ENCODE measurements at places on chromosomes 3 and 15.

DNA sequence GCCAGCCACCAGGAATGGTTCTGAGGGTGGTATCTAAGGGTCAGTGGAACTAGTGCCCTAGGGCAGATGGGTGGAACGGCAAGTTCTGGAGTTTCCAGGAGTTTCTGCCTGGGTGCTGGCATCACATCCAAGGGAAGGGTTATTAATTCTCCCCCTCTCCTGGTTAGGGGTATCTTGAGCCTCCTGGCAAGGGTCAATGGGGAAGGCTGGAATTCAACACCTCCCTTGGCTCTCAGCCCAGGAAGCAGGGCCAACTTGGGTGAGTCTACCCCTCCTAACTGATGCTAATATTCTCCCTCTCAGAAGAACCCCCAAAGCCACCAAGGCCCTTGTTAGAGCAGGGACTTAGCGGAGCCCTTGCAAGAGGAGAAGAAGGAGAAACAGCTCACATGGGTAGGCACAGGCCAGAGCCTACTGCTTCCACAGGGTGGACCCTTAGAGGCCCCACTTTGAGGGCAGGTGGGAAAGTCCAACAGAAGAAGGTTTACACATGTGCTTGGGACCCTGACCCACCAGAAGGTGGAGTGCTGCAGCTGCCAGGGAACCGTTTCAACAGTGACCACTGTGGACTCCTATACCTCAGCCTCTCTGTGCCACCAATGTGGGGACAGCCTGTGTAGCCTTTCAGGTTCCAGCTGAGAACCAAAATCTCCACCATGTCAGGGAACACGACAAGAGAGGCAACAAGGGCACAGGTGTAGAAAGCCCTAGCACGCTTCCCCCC, 3.3 kb downstream of the TMEM115 start:
- no peak for DNase-seq

- no peak for DNase-seq
These were observed 61.9 kb downstream of the PTPN9 start for GRCh38 chr15:75517233-75517632.

DNA sequence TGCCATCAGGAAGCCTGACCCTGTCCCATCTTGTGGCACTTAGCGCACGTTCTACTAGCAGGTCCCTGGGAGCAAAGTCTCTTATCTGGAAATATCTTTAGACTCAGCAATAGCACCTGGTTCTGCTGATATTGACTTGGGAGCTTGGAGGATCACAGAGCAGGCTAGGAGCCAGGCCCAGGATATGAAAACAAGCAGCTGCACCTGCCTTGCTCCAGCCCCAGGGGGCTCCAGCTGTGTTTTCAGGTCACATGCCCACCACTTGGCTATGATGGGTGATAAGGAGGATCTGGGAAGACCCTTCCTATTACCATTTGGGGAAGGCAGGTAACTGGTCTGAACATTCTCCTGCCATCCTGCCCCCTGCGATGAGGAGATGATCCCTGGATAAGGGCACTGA, 87.8 kb downstream of the C3orf70 start:
- no peak for DNase-seq

DNA sequence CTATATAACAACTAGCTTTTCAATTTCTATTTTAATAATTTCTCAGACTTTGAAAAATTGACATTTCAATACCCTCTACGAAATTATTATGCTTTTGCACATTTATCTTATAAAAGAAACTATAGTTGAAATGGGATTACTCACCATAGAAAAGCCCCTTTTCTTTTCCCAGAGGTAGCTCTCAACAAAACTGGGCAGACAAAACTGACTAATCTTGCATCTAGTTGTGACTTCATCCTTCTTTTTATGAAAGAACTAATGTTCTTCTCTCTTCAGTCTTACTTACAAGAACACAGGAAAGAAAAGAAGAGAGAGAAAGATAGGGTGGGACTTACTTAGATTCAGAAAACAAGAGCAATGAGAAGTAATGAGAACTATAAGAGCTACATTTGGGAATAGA, 61.0 kb downstream of the GPR160 start:
- no peak for DNase-seq

GRCh38 chr15:67937153-67937761, 97.4 kb upstream of the RNU6-1 start:
- no peak for DNase-seq

DNA sequence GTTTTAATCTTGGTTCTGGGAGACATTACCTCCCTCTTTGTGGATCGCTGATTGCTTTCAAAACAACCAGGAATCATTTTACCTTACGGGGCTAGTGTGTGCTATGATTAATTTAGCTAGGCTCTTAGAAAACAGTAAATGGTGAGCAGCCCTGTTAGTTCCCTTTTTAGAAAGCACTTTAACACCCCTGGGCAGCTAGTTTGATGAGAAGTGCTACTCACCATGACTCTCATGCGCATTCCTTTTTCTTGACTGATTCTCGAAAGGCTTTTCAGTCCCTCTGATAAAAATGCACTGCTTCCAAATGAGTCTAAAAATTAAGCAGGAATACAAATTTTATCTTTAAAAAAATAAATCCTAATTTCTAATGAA, 75.3 kb upstream of the LEKR1 start:
- no peak for DNase-seq

DNA sequence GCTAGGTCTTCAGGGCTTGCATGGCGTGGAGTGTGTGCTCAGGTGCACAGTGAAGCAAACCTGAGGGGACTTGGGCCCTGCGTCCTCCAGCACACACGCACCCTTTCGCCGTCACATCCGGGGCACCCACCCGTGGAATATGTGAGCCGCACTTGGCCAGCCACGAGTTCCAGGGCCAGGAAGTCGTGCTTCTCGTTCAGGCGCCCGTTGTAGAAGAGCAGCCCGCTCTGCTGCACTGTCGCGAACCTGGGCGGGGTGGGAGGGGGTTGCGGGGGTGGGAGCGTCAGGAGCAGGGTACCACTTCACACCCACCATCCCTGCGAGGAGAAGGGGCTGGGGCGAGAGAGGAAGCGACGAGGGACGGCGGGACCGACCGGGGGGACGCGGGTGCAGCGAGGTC, 7.1 kb downstream of the CELSR3 start:
- DNase-seq = peak; percentile 56

- DNase-seq = no peak
These were observed 243.7 kb downstream of the UACA start for GRCh38 chr15:70519616-70520015.

DNA sequence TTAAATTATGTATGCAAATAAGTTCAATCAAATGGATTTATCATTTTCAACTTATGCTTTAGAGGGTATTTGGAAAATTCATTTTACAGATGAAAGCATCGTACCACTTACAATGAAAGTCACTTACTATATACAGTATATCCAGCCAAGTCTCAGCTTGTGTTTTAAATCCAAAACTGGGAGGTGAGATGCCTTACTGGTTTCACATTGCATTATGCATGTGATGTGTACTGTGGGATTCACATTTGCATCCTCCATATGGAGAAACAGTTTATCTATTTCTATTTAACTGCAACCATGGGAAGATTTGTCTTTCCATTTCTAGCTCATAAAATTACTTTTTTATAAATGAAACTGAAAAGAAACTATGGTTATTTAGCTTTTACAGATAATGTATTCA, 248.1 kb downstream of the CNTN3 start:
- DNase-seq = no peak
